ENCODE measurements at places on chromosomes 5 and 9.
A peak's percentile ranks its signal among the peaks of the same experiment; 100 is the strongest.

- no peak for DNase-seq
Observed at GRCh38 chr9:136588663-136589464, 43.0 kb upstream of the NOTCH1 start.

DNA sequence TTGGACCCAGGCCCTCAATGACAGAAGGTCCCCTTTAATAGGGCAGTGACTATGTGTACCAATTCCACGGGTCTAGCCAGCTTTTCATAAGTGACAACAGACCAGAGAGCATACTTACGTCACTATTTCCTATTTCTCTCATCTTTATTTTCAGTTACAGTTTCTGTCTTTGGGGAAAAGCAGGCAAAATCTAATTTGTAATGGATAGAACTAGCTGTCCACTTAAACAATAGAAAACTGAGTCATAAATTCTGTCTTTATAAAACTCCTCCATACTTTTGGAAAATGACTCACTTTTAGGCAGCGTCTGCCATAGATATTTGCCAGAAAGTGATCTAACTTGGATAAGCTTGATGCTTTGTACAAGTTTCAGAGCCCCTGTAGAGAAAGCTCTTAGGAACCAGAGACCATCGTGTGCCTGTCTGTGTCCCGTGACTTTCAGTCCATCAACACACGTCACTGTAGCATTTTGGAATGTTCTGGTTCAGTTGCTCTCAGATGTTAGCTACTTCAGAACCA, 101.9 kb downstream of the F2RL2 start:
- peak; percentile 64 for DNase-seq

DNA sequence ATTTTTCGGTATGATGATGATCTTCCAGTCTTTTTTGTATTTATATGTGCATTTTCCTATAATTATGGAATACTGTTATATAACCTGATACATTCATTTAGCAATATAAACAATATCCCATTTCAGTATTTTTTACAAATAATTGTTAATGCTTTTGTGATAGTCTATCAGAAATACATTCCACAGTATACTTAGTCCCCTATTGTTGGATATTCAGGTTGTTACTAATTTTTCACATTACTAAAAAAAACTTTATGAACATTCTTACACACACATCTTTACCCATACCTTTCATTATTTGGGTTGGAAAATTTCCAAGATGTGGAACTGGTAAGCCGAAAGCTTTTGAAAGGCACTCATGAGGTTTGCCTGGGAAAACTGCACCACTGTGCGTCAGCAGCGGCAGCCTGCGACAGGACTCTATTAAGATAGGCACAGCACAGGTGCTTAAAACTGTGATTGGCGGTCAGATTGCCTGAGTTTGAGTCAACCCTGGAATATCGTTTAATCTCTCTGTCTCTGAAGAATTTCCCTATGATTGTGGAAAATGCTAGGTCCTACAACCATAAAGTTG, 147.5 kb upstream of the ERCC6L2 start:
- no peak for DNase-seq

- DNase-seq: no peak
Observed at GRCh38 chr5:68699966-68700365, 393.8 kb upstream of the SLC30A5 start.

- DNase-seq: no peak
Observed at GRCh38 chr9:80841888-80842287, 847.5 kb downstream of the TLE1 start.

DNA sequence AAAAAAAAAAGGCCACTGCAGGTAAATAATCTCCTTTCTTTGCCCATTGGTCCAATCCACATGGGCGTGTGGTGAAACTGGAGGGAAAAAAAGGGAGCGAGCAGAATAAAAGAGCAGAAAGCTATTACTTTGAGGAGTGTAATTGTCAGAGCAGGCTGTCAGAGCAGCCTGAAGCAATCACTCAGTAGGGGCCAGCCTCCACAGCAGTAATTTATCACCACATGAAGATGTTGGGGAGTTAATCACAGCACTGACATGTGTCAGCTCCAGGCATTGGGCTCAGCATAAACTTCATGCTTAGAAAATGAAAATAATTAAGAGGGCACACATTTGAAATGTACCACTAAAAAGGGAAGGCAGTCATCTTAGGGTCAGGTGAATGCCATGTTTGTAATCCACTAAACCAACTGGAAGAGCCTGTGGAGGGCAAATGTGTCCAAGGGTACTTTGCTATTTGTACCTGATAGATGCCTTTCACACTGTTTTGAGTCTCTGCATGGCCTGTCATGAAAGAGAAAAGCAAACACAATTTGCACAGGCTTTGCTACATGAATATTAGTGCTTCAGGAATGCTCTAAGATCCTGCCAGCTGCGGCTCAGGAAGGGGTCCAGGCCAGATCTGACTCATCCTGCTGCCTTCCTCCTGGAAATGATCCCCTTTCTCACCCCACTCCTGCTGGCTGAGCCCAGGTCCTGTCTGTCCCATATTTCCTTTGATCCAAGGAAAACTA, 2.9 kb upstream of the PTGER4 start:
- DNase-seq: peak; percentile 86

GRCh38 chr5:35303152-35303551, 72.9 kb upstream of the PRLR start:
- DNase-seq: no peak

DNA sequence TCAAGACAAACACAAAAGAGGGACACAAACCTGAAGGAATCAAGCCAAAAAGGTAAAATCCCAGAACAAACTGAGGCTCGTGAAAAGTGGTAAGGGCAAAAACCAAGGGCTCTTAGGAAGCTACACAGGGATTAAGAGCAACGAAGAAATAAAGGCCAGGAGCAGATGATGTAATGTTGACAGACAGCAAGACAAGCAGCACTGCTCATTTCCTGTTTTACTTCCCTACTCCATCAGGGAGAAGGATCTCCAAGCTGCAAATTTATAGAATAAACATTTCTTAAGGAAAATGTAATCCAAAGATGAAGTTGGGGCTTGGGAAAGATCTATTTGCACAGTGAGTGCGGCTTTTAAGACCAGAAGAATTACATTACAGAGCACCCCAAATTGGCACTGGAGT, 182.3 kb upstream of the MAP1B start:
- peak; percentile 87 for DNase-seq

- DNase-seq: no peak
Observed at GRCh38 chr5:139757727-139758509, 37.7 kb upstream of the PSD2 start.

- no peak for DNase-seq
Observed at GRCh38 chr9:130207241-130207992, 35.2 kb downstream of the NCS1 start.
